Hippocampal formation (tissue), 2 donors: ENCODE measurements at places on chromosomes 5 and 9.

DNA sequence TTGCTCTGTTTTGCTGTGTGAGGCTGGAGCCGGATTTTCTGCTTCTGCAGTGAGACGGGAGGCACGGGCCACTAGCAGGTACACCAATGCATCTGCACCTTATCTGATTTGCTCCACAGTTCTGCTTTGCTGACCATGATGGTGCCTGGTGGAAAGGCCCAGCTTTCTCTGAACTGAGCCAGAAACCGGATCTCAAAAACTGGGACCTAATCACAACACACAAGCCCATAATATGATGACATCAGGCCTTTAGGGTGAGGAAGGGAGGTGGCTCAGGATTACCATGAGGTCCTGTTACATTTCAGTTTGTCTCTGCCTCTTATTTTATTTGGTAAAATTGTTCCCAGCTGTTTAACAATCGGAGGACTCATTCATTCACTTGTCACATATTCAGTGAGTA lies 49.8 kb downstream of the FGF1 start:
- no peak for DNase-seq

DNA sequence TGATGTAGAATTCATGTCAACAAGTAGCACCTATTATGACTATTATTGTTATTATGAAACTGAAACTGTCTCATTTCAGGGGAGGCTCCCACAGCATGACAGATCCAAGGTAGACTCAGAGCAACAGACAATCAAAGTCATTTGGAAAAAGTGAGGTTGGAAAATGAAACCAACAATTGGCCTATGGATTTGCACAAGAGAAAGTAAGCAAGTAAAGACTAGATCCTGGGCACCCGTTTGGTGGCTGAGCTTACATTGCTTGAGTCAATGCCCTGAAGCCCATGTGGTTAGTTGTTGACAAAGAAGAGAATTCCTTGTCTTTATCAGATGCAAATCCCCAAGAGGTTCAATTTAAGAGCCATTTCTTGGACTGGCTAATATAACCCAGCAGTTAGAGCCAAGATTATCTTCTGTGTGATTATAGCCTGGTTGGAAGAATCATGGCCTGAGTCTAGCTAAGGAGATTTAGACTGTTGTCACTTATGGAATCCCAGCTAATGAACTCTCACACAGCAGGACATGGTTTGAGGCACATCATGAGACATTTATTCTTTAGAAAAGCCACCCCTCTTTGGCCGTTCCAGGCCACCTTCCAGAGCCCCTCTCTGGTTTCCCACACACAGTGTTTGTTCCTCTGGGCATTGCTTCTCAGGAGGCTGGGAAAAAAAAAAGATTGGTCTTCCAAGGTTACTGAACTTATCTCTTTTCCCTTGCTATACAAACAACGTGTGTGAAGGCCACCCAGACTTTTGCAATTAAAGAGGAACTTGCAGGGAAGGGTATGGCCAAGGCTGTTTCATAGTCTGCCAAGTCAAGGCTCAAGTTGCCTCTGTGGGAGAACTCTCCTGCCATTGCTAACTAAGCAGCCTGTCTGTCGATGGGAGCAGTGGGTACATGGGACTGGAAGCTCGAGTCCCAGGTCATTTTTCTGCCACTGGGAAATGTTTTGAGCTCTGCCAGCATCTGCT lies 399.5 kb downstream of the ENC1 start:
- no peak for DNase-seq

- DNase-seq: no peak
Observed at GRCh38 chr9:114911167-114911821, 19.1 kb downstream of the TNFSF8 start.

- no peak for DNase-seq
Observed at GRCh38 chr5:80346055-80346454, 26.3 kb downstream of the SPZ1 start.

- DNase-seq: no peak
Observed at GRCh38 chr5:158751961-158752655, 347.6 kb downstream of the EBF1 start.

GRCh38 chr5:156920042-156920860 lies 42.8 kb downstream of the TIMD4 start:
- no peak for DNase-seq

- DNase-seq: no peak
Observed at GRCh38 chr5:6583049-6583880, 49.6 kb downstream of the NSUN2 start.

DNA sequence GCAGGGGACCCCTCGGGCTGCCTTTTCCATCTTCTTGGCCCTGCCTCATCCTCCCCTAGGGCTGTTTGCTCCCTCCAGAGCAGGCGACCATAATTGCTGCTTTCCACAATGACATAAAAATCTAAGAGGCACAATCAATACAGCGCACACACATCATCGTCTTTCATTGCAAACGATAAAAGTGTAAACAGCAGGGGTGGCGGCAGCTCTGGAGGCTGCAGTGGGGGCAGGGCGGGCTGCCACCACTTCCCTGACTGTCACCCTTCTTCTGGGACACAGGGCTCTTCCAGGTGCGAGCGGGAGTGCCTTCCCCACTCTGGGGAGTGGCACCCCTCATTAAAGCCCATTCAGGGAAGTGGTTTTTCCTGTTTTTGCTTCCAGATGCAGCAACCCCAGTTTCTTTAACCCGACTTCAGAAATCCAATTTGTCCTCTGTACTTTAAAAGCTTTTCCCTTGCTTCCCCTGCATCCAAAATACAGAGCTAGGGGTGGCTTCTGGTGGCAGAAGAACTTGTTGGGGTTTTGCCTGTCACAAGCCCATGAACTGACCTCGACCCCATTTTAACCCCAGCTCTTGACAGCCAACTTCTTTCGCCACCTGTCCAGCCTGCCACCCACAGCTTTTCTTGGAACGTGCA lies 45.7 kb downstream of the TSPAN17 start:
- DNase-seq: no peak

GRCh38 chr5:172692981-172693380 lies 51.9 kb downstream of the NEURL1B start:
- no peak for DNase-seq

DNA sequence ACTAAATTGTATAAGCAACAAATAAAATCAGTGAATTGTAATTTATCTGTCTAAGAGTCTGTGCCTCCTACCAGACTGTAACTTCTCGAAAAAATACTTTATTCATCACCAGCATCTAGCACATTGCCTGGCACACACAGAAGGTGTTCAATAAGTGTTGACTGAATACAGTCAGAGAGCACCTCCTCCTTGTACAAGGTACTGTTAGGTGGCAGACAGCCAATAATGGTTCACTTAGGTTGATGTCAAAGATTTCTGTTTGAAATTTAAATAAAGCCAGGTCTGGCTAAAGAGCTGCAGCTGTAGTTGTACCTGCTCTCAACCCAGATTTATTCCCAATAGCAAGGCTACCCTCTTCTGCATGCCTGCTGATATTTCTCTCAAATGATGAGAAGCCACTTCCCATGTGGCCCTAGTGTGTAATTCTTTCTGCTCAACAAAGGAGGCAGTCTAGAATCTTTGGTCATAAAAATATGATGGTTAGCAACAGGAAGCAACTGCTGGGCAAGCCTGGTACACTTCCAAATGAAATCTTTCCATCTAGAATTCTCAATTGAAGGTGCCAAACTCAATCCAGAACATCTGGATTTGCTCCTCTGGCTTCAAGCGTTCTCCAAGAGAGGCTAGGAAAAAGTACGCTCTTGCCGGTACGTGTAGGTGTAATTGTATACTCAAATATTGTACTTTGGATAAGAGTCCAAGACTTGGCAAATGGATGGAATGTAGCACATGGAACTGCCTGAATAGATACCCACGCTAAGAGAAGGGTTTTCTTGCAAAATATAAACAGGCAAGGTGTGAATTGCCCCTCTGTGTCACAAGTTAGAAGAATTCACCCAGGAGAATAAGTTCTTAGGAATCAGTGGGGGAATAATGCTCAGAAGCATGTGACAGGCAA lies 95.6 kb downstream of the NR6A1 start:
- no peak for DNase-seq

DNA sequence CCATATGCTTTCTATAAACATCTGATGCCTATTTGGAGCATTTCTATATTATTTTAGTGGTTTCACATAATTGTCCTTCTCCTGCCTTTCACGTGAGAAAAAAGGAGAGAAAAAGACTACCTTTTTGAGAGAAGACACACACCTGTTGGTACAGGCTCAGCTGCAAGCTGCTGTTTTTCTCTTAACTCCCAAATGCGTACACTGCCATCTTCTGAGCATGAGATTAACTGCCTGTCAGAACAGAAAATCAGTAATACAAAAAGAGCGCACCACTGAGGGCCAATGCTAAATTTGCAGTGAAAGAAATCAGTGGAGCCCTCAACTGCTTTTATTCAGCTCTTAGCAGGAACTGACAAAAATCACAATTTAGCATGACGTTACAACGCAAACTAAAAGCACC lies 54.9 kb downstream of the WDR41 start:
- peak; percentile 63 for DNase-seq

DNA sequence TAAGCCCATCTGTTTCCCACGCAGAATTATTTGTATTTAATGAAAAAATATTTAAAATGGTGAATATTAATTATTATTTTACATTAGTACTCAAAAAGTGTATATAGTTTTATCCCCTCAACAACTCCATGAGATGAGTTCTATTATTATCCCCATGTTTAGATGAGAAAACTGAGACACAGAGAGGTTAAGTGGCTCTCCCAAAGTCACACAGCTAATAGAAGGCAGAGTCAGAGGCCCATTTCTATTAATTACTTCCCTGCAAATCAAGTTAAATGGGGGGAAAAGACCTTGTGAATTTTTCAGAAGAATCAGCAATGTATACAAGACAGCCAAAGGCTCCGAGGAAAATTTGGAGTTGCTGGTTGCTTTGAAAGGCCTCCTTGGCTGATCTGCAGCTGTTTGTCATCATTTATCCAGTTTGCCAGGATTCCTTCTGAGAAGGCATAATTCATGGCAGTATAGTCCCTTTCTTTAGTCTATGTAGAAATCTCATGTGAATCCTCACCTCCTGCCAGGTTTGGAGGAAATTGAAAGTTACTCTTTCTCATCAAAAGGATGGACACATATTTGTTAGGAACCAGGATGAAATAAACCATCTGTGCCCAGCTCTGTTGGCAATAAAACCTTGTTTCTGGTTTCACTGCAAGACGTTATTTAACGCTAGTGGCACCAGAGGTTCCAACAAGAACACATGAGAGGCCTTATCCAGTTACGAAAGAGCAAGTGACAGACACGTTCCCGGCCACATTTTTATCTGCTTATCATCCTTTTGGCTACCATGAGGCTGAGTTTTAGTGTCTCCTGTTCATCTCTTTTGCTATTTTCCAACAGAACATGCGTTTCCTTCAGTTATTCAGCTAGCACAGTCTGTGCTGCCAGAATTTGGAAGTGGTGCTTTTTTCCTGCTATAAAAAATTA lies 621 bp downstream of the FYB1 start:
- DNase-seq: no peak

DNA sequence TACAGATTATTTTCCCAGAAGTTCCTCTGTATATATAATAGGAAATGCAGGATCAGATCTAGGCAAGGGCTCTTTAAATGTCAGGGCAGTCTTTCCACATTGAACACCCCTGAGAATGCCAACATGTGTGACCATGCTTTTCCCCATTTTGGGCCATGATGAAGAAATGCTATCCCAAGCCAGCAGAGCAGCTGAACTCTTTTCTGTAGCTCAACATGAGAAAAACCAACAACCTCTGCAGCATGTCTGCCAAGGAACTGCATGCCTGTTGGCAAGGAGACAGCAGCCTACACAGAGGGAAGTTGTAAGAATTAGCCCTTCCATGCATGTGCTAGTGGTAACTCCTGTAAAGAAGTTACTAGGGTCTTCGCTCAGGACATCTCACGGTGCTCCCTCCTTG lies 9.5 kb upstream of the IFNK start:
- DNase-seq: no peak

- peak; percentile 30 for DNase-seq
Observed at GRCh38 chr9:20624201-20625002, 2.1 kb upstream of the MLLT3 start.

DNA sequence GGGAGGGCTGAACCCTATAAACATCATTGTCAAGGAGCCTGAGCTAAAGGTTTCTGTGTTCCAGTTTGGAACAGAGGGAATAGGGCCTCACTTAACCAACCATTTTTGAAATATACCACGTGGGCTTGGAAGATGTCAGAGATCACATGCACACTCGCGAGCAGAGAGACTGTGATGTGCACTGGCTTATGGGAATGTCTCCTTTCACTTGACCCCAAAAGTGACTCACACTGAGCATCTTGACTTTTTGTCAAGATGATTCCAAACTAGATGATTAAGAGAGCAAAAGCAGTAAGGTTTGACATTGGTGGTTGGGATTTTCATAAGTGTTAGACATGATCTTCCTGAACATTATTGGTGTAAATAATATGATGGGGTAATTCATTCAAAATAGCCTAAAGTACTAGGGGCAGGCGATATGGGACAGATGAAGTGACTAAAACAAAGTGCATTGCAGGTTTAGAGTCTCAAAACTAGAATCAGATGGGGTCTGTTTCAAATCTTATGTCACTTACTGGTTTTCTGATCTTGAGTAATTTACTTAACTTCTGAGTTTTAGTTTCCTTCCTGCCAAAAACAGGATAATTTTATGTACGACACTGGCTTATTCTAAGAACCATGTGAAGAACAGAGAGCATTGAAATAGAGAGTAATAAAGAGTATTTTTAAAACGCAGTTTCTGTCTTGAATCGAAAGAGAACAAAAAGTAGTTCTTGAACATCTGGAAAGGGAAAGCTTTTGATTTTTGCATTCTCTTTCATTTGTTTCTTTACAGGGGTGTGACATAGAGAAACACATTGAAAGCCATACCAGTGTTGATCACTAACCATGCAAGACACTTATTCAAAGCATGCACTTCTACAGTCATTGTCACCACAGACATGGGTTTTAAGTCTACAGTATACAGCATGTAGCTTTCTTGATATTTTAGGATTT lies 383.0 kb downstream of the DIRAS2 start:
- no peak for DNase-seq

- no peak for DNase-seq
Observed at GRCh38 chr9:78038620-78039300, 7.1 kb upstream of the GNAQ start.

GRCh38 chr5:172630482-172630881 lies 10.6 kb upstream of the NEURL1B start:
- DNase-seq: no peak

- peak; percentile 26 for DNase-seq
Observed at GRCh38 chr5:174139623-174140022, 94.1 kb downstream of the NSG2 start.

- no peak for DNase-seq
Observed at GRCh38 chr5:121024416-121025311, 560.6 kb downstream of the PRR16 start.

- DNase-seq: no peak
Observed at GRCh38 chr5:72151646-72152045, 44.4 kb downstream of the MAP1B start.
